ENCODE measurements at places on chromosomes 11 and 22. TPM values are rescaled to one million over a fixed set of nuclear protein-coding genes. Genes with fewer than 3 reads are reported as not detected.

Gene PLXNB2
- 5.5 TPM for total RNA-seq

Gene LRRC4C
- not detected for total RNA-seq

Gene GPR83
- 0.31 TPM for total RNA-seq

DNA sequence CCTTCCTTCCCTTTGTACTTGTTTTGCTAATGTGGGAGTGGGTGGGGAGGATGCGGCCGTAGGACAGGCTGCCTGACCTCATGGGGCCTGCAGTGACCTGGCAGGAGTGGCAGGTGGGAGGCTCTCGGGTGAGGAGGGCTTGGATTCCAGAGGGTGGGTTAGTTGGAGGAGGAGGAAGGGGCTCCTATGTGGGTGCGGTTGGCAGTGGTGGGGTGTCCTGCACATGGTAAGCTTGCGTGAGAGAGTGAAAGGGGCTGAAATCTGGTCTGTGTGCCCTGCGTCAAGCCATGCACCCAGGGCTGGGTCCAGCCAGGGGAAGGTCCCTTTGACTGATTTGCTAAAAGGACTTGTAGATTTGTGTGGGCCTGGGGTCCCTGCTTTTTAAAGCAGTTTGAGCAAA, 90.7 kb upstream of the OR4B1 start:
- DNase-seq = no peak

Gene RIBC2
- total RNA-seq = 4.1 TPM

GRCh38 chr11:78400702-78401101, 16.9 kb downstream of the GAB2 start:
- DNase-seq = no peak

DNA sequence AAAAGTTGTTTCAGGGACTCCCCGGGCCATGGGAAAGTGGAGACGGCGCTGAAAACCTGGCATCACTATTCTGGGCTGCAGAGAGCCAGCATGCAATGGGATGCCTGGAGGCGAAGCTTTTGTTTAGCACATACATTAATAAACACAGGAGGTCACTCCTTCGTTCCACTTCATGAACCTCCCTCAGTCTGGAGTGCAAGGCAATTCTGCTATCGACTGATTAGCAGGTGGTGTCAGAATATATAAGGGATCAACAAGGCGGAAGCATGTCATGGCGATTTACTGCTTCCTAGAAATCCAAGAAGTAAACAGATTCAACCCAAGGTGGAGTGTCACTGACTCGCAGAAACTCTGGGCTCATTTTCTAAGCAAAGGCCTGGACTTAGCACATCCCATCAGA, 45.4 kb upstream of the MN1 start:
- DNase-seq = no peak

GRCh38 chr11:33514079-33514925, 186.3 kb downstream of the C11orf91 start:
- DNase-seq = no peak

DNA sequence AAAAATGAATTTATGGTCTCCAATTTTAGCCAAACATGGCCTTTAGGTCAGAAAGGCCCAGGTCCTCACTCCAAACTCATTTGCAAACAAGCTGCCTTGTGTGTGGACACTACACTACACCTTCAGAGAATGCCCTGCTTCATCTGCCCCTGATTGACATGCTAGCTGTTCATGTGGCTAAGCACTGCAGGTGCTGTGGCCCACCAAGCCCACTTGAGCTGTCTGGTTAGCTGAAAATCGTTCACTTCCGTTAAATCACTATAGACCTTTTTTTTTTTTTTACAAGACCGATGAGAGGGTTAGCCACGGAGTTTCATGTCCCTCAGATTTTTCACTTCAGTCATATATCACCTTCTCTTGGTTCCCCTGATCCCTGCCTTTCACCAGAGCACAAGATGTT, 39.3 kb downstream of the NF2 start:
- DNase-seq = no peak

- DNase-seq = no peak
Observed at GRCh38 chr11:39461066-39461465, 1998.4 kb downstream of the LRRC4C start.

DNA sequence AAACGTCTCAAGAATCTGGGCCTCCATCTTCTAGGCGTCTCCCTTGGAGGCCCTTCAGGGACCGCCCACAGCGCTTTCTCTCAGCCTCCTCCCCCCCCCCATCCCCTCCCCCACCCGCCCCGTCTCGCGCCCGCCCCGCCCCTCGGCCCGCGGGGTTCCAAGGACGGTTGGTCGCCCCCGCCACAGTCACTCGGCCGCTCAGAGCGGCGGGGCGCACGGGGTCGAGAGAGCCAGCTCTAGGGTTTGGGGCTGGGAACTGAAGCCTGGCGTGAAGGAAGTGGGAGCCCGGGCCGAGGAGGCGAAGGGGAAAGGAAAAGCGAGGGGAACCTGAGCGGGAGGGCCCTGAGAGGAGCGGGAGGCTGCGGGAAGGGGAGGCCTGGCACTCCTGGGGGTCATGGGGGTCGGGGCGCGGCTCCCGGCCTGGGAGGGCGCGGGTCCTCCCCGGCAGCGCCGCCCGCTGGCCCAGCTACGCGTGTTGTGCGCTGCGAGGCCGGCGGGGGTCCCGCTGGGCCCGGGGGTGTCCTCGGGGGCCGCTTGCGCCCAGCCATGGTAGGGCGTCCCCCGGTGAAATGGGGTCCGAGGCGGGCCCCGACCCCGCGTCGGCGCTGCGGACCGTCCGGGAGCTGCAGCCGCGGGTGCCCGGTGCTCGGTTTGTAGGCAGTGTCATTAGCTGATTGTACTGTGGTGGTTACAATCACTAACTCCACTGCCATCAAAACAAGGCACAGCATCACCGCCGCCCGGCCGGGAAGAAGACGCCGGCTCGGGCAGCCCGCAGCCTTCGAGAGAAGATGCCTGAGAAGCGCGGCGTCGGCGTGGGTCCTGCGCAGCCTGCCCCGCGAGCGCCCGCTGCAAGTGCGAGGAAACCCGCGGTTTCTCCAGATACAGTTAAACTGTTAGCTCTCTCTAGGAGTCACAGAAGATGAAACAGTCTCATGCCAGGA, at the start of gene BTG4:
Gene BTG4, minus strand, starts transcription at position 91 of the 944 bp plus-strand sequence. CDS start 13,610 bp downstream, outside the sequence.
- DNase-seq = no peak

Gene TNNI2
- 1.4 TPM for total RNA-seq

DNA sequence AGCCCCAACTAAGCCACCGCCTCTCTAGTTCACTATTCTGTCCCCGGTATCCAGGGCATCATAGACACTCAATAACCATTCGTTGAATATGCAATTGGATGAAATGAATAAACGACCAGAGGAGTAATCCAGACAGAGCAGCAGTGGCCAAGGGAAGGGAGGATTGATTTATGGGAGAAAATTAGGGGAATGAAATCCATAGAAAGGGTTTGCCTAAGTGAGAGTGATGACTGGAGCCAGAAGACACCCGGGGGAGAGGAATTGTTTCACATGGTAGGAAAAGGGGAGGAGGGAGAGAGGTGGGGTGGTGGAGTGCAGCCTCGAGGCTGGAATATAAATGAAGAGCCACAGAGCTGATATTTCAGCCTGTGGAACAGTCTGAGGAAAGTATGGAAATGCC, 168.2 kb downstream of the COMMD9 start:
- no peak for DNase-seq

GRCh38 chr11:55707029-55707428, 45.0 kb downstream of the OR4C6 start:
- no peak for DNase-seq

- DNase-seq = no peak
Observed at GRCh38 chr11:62958547-62959421, 26.0 kb downstream of the SLC22A6 start.

- DNase-seq = no peak
Observed at GRCh38 chr22:44200855-44201550, 20.3 kb downstream of the PARVG start.

All from natural killer cell treated with Interleukin-12 subunit alpha and Interleukin-12 subunit beta and Interleukin-15 and Interleukin-18, amount 100 ng/mL, for 72 hours (primary cell).